ENCODE measurements at places on chromosomes 1 and 21. TPM values are rescaled to one million over a fixed set of nuclear protein-coding genes. Genes with fewer than 3 reads are reported as not detected.

DNA sequence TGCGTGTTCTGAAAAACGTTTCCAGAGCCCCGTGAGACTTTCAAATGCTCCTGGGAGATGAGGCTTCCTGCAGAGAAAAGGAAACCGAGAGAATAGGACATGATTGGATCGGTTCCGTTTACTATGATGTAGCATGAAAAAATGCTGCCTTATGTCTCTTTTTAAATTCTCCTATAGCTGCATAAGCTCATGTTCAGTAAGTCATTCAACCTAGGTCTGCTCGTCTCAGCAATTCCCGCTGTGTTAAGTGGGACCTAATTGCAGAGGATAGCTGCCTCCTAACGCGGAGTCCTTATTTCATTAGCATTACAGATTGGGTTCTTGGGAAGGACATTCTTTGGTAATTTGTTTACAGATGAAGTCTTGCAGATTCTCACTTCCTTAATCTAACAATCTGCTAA, 165.3 kb downstream of the GALNT2 start:
- peaks cover 13% of the 10 kb centered on the region for H3K4me1 ChIP-seq
- H3K27me3 ChIP-seq: no peaks in the 10 kb centered on the region
- no peak for DNase-seq
- no peak overlapping the region for H3K4me3 ChIP-seq

DNA sequence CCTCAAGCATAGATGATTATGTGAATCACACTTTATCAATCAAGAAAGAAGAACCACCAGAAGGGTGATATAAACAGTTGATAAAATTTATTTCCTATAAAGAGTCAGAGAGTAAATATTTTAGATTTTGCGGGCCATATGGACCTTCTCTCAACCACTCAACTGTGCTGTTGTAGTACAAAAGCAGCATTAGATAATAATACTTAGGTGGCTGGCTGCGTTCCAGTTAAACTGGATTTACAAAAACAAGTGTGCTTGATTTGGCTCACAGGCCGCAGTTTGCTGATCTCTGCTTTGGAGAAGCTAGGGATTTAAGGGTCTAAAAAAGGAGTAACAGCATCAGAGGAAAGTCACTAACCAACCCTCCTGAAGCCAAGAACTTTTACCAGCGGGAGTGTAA, 1406.0 kb downstream of the KCNT2 start:
- DNase-seq: no peak
- H3K4me1 ChIP-seq: no peaks in the 10 kb centered on the region
- no peaks in the 10 kb centered on the region for H3K27me3 ChIP-seq
- H3K27ac ChIP-seq: no peak overlapping the region
- H3K36me3 ChIP-seq: no peaks in the 10 kb centered on the region
- no peak overlapping the region for H3K4me3 ChIP-seq

- H3K36me3 ChIP-seq: peaks cover 3% of the 10 kb centered on the region
- no peaks in the 10 kb centered on the region for H3K27me3 ChIP-seq
- DNase-seq: peak; percentile 22
- peaks cover 40% of the 10 kb centered on the region for H3K4me1 ChIP-seq
- peak overlapping the region; percentile 77 for H3K27ac ChIP-seq
- H3K4me3 ChIP-seq: peak overlapping the region; percentile 84
Measured at GRCh38 chr1:236280438-236281197, 1.1 kb downstream of the ERO1B start.

The LYPD8 gene
- not detected for total RNA-seq

GRCh38 chr1:9211291-9211811, 23.2 kb upstream of the H6PD start:
- H3K27me3 ChIP-seq: peaks cover 23% of the 10 kb centered on the region
- no peak overlapping the region for H3K4me3 ChIP-seq
- no peaks in the 10 kb centered on the region for H3K36me3 ChIP-seq
- no peak overlapping the region for H3K27ac ChIP-seq
- DNase-seq: no peak
- H3K4me1 ChIP-seq: no peaks in the 10 kb centered on the region

The TMEM222 gene
- total RNA-seq: 38.4 TPM

The ST6GALNAC5 gene
- total RNA-seq: not detected

- H3K4me3 ChIP-seq: no peak overlapping the region
- no peak for DNase-seq
- H3K36me3 ChIP-seq: no peaks in the 10 kb centered on the region
- no peaks in the 10 kb centered on the region for H3K27me3 ChIP-seq
- H3K27ac ChIP-seq: no peak overlapping the region
Measured at GRCh38 chr1:64691626-64692025, 53.2 kb upstream of the RAVER2 start.
